GM13977 (cell line): ENCODE measurements at places on chromosomes 1 and 21.

DNA sequence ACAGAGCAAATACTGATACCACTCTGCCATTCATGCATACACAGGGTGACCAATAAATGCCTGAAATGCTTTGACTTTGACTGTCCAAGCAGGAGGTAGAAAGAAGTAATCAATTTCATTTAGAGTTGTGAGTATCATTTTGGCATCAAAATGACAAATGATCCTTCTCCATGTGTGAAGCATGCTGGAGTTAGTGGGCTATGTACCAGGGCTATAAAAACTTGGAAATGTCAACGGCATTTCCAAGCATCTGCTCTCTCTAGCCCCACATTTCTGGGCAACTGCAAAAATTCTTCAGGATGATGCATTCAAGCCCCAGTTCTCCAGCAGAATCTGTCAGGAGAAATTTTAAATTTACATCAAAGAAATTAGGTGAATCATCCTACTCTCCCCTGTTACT lies 208.4 kb upstream of the PTBP2 start:
- DNase-seq: no peak

DNA sequence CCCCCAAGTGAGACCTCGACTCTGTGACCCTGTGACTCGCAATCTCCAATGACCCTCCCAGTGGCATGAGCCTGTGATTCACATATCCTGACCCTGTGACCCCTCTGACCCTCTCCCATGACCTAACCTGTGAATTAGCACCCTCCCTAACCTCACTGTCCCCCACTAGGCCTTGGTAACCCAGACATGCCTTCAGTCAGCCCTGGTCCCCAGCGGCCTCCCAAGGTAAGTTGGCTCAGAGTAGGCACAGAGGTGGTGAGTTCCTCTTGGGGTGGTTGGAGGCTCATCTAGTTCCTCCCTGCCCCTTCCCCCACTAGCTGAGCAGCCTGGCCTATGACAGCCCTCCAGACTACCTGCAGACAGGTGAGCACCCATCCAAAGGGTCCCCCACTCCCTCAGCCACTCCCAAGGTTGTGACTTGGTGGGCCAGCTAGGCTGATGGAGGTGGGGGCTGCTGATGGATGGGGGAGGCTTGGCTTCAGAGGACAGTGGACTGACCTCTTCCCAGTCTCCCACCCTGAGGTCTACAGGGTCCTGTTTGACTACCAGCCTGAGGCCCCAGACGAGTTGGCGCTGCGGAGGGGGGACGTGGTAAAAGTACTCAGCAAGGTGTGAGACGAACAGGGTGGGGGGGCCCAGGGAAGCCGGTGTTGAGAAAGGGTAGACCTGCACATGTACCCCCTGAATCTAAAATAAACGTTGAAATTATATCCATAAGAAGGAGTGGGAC lies 1.6 kb downstream of the SH3D21 start:
- no peak for DNase-seq

- no peak for DNase-seq
Observed at GRCh38 chr21:46028573-46029091, 47.1 kb downstream of the COL6A1 start.

DNA sequence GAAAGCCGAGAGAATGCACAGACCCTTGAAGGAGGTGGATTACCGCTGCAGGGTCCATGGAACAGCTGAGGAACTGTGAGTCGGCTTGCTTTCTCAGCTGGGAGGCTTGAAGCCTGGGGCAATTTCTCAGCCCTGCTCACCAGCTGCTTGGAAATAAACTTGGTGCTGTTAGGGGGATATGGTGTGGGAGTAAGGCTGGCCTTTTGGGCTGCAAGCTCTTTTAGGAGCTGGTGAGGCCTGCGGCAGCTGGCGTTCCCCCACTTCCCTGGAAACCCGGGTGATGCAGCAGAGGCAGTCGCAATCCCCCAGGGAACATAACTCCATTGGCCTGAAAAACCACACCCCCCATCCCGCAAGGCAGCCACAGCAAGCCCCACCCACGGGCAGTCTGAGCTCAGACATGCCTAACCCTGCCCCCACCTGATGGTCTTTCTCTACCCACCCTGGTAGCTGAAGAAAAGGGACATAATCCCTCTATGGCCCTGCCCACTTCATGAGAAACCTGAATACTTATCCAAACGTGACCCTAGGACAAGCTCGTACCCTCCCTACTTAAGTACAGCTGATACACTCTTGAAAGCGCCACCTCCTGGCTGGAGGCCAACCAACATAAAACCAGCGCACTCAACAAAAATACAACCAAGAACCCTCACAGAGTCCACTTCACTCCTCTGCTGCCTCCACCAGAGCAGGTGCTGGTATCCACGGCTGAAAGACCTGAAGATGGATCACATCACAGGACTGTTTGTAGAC lies 1995.8 kb downstream of the NCAM2 start:
- no peak for DNase-seq

- DNase-seq: no peak
Observed at GRCh38 chr1:50970509-50970887, 453 bp downstream of the CDKN2C start.

DNA sequence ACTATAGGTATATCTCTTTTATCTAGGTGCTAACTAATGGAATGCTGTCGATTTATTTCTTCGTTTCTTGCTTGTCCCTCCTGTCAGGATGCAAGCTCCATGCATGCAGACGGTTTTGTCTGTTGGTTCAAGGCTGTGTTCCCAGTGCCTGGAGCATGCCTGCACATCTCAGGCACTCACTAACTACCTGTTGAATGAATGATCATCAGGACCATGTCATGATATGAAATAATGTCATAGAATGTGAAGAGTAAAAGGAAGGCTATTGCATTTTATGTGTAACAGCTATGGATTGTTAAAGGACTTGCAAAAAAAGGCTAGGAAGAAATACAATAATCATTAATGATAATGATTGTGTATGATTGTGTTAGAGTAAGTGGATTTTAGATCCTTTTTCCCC lies 4.2 kb downstream of the GPR25 start:
- no peak for DNase-seq

DNA sequence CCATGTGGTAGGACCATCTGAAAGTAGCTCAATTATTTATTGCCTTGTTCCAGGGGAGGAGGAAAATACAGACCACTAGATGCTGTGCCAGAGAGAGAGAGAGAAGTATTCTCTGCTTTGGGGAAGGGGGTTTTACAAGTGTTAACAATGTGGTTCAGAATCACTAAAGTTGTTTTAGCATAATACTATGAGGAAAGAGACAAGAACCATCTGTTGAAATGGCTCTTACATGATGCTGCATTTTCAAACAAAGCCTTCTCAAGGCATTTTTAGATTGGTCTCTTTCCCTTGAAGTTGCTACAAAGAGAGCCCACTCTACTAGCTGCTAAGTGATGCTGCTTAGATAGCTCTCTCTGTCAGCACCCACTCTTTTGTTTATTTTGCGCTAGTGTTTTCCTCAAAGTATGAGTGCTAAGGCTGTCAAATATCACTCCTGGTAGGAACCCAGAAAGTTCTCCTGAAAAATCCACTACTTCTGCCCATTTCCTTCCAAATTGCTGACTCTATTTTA lies 255.1 kb downstream of the NFIA start:
- no peak for DNase-seq

DNA sequence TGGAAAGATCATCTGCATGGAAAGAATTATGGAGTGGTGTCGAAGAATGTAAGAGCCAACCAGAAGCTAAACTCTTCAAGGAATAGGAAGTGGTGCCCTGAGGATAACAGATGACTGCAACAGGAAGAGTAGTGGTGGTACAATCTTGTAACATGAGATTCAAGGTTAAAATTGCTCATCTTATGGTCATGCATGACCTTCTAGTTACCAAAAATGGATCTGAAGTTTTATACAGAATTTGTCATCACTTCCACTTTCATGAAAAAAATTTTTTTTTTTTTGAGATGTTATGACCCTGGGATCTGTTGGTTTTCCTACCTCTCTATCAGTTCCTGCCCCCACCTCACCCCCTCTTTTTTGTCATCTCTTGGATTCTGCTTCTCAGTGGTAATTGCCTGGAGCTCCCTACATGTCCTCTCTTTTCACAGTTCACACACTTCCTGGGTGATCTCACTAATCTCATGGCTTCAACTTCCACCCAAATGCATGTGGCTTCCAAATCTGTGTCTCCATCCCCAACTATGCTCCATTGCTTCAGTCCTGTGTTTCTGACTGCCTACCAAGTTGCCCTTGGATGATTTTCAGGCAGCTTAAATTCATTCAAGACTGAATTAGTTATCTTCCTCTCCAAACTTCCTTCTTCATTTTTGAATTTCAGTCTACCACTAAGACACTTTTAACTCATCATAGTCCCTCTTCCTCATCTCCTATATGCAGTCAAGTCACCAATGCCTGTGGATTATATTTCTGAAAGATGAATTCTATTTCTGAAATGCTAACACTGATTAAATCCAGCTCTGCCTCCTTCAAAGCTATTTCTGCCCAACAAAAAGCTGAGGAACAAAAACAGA lies 48.4 kb downstream of the SLAMF6 start:
- no peak for DNase-seq

DNA sequence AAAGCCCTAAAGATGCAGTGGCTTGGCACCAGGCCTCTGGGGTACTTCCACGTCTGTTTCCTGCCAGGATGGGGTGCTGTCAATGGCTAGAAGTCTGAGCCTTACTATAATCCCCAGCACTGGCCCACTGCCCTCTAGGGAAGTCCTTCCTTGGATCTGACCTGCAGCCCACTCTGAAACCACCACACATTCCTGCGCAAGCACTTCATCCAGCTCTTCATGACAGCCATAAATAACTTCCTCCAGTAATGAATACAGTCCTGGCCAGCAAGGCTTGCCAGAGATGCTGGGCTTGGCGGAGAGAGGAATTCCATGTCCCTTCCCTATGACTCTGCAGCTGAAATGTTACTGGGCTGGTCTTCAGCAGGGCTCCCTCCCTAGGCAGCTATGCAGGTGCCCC lies 32.6 kb downstream of the ALPL start:
- no peak for DNase-seq

DNA sequence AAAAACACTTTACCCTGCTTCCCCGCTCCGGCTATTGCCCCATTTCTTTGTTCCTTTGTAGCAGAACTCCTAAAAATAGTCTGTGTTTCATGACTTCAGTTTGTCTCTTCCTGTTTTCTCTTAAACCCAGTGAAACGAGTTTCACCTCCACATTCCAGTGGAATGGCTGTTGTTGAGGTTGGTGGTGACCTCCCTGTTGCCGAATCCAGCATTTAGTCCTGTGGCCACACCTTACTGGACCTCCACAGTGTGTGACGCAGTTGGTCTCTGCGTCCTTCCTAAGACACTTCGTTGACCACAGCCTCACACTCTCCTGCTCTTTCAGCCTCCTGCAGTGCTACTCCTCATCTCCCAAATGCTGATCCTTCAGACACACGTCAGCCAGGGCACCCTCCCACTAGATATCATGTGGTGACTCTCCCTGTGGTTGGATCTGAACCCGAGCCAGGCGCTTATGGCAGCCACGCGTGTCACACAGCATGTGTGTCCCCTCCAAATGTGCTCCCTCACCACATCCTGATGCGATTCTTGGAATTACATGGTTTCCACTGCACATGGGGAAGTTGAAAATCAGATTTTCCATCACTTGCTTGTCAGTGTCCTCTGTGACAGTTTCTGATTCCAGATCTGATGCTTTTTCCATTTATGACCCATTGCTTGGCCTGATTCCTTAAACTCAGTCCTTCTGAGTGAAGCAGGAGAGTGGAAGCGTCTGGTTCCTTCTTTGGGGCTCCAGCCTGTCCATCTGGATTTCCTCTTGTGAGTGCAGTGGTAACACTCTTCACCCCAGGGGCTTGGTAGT lies 99.1 kb upstream of the ARTN start:
- no peak for DNase-seq

GRCh38 chr1:157893686-157894085 lies 52.1 kb upstream of the CD5L start:
- no peak for DNase-seq

DNA sequence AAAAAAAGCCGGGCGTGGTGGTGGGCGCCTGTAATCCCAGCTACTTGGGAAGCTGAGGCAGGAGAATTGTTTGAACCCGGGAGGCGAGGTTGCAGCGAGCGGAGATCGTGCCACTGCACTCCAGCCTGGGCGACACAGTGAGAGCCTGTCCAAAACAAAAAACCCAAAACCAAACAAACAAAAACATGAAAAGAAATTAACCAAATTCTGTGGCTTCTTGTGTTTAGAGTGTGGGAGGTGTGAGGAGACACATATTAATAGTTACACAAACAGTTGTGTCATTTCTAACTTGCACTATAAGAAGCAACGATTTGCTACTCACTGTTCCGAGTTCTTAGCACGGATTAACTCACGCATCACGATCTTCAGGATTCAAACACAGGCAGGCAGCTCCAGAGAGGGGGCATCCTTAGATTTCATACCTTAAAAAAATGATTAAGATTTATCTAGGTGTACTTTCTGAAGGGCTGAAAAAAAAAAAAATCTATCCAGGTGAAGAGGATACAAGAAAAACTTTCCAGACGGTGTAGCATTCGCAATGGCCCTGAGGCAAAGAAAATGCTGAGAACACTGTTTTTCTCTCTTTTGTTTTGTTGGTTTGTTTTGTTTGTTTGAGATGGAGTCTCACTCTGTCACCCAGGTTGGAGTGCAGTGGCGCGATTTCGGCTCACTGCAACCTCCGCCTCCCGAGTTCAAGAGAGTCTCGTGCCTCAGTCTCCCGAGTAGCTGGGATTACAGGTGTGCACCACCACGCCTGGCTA lies 713 bp upstream of the HMGCL start:
- DNase-seq: peak; percentile 74
